ENCODE measurements at places on chromosomes 5 and 9.
A peak's percentile ranks its signal among the peaks of the same experiment; 100 is the strongest.

DNA sequence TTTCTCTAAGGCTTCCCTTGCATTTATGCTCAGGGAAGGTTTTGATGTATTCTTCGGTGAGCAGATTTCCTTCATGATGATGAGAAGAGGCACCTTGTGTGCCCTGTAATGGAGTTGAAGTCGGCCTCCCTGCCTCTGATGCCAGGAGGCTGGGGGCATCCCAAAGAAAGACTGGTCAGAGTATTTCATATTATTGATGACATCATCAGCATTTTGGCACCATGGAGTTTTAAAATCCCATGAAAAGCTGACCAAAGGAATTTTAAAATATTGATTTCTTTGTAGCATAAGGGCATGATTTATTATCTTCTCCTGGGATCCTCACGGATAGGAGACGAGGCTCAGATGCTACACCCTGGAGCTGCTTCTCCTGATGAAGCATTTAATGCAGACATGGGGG lies 231.2 kb upstream of the IRX1 start:
- no peak for DNase-seq

DNA sequence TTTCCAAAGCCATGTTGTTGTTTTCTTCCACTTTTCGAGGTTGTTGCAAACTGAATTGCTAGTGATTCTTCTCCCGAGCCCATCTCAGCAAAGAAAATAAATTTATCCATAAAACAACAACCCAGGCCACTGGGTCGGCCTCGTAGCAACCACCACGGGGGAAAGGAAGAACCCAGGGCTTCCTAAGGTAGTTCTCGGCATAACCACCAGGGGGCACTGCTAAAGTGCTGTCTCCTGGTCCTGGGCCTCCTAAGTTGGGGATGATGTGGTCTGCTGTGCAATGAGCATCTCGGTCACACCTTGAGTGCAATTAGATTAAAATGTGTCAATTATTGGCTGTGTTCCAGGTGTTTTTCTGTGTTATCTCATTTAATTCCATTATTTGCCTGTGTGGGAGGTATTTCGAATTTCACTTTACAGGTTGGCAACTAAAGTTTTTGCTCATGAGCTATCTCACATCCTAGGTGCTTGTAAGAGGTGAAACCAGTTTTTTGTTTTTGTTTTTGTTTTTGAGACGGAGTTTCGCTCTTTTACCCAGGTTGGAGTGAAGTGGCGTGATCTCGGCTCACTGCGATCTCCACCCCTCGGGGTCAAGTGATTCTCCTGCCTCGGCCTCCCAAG lies 102.8 kb upstream of the DAP start:
- DNase-seq: peak; percentile 35

- no peak for DNase-seq
Observed at GRCh38 chr9:133044661-133045060, 13.9 kb downstream of the GTF3C5 start.

DNA sequence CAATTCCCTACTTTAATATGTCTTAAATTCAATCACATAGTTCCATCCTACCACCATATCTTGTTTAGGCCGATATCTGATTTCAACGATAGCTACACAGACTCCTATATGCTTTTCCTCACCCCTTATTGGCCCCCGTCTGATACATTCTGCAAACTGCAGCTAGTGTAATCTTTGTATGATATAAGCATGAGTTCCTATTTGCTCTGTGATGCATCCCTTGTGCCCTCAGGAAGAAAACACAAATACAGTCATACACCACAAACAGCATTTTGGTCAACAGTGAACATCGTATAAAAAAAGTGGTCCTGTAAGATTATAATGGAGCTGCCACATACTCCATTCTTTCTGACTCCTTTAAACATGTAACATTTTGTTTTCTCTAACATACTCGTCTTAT lies 837.8 kb upstream of the CDH6 start:
- no peak for DNase-seq

DNA sequence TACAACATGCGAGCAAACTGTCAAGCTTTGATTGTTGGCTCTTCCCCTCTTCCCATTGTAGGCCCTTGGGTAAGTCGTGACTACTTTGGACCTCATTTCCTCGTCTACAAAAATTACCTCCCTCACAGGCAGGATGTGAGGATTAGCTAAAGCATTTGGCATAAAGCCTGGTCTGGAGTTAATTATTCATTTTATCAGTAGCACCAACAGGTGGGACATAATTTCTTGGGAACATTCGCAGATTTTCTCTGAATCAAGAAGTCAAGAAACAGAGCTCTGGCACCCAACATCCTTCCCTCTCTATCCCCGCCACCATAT lies 39.9 kb upstream of the SEMA6A start:
- DNase-seq: no peak

- DNase-seq: no peak
Observed at GRCh38 chr9:89765211-89765946, 160.6 kb downstream of the GADD45G start.

- DNase-seq: no peak
Observed at GRCh38 chr5:159463590-159464321, 133.5 kb upstream of the IL12B start.

DNA sequence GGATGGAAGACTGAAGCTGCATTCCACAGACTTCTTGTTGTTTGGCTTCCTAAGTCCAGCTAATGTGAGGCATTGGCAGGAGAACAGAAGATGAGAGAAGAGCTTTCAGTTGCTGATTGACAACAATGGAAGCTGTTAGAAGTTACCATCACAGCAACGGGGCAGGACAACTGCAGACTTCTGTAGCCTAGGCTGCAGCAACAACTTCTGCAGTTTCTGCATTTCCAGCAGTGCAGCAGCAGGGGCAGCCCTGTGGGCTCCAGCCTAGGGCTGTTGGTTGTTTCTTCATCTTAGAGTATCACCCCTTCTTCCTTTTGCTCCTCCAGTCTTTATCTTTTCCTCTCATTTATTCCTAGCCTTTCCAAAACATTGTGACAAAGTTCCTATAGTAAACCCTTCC lies 528.8 kb upstream of the PTGER4 start:
- DNase-seq: no peak

DNA sequence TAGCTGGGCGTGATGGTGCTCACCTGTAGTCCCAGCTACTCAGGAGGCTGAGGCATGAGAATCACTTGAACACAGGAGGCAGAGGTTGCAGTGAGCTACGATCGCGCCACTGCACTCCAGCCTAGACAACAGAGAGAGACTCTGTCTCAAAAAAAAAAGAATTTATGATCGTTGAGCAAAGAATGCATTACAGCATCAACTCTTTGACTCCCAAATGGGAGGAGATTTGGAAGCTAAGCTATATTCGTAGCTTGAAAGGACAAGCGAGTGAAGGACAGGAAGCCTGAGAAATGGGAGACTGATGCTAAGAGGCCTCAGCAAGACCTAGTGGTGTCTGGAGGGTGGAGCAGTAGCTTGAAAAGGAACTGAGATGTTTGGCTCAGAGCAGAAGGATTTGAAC lies 10.3 kb upstream of the CCIN start:
- no peak for DNase-seq

DNA sequence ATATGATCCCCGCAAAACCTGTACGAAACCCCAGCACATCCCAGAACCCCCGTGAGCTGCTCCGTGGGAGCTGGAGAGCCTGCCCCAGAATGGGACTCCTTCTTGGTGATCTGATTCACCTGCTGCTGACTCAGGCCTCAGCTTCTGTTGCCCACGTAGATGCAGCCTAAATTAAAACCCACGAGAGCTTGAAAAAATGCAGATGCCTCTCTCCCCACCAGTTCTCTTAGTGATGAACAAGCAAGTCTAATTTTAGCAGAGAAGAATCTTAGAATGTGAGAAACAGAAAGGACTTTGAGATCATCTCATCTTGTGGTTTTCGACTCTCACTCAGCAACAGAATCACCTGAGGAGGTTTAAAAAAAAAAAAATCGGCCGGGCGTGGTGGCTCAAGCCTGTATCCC lies 57.6 kb downstream of the TMOD1 start:
- no peak for DNase-seq

- DNase-seq: no peak
Observed at GRCh38 chr9:28539434-28540070, 966.3 kb upstream of the C9orf72 start.

- DNase-seq: no peak
Observed at GRCh38 chr9:130986356-130986965, 22.5 kb upstream of the LAMC3 start.

DNA sequence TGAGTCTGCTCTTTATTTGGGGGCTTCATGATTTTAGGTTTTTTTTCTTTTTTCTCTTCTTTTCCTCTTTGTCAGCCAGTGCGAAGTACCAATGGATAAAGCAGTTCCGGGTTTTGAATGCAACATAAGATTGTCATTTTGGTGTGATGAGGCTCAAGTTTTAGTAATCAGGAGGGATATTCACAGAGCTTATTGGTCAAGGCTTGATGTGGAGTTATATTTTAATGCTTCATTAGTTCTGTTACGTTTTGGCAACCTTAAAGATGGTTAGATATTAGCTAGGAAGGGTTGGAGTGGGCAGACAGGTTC lies 1.4 kb downstream of the PIK3R1 start:
- DNase-seq: no peak

DNA sequence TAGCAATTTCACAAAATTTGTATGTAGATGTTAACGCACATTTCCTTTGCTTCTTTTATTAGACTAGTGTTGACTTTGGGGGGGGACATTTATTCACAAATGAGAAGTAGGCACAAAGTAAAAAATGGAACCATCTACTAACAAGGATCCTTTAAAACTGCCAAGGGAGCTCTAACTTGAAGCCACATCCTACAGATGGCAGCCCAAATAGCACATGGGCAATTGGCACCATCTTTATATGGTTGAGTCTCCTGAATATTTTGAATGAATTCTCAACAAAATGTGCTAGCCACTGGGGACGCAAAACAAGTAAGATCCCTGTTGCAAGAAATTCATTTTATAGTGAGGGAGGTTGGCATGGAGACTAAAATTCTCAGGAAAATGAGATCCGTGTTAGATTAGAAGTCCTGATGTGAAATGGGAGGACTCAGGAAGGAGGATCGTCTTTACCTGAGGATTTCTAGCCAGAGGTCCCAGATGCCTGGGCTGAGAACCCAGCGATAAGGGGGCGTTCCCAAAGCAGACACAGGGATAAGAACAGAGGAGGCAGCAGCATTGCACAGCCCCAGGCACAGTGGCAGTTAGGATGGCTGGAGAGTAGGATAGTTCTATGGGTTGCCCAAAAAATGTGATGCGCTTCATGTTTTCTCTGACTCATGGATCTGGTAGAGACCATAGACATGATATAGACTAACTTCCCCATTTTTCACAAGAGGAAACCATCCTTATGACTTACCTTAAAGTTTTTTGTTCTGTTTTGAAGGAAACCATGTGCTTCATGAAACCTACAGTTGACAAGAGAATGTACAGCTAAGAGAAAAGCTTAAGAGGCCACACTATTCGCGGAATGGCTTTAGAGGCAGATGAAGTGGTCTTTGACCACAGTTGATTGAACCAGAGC lies 37.4 kb downstream of the C9orf152 start:
- DNase-seq: no peak

All from stimulated activated CD8-positive, alpha-beta memory T cell treated with anti-CD3 and anti-CD28 coated beads, Interleukin-15, amount 100 ng/mL, for 24 hours (primary cell).